ENCODE measurements at places on chromosomes 7 and 10. TPM values are rescaled to one million over a fixed set of nuclear protein-coding genes. Genes with fewer than 3 reads are reported as not detected.

The SYT15B gene
- 0.88 TPM for total RNA-seq

The PODXL gene
- 8.3 TPM for total RNA-seq

The STK31 gene
- 0.16 TPM for total RNA-seq

The MYO3A gene
- 0.20 TPM for total RNA-seq

The SPDYE11 gene
- not detected for total RNA-seq

The MBLAC1 gene
- total RNA-seq, result 1.7 TPM

The AHR gene
- total RNA-seq, result 34.3 TPM

The DDC gene
- not detected for total RNA-seq

The GRID2IP gene
- total RNA-seq, result 0.12 TPM

The GATAD1 gene
- 13.1 TPM for total RNA-seq

The OR9A2 gene
- not detected for total RNA-seq

The PNLIPRP1 gene
- not detected for total RNA-seq

The VIPR2 gene
- total RNA-seq, result 0.04 TPM

The CFAP46 gene
- 0.64 TPM for total RNA-seq

The ACSM6 gene
- total RNA-seq, result not detected

The WEE2 gene
- total RNA-seq, result not detected

The AKR1B15 gene
- total RNA-seq, result 35.1 TPM

The RGR gene
- total RNA-seq, result not detected

The HOXA5 gene
- total RNA-seq, result 5.6 TPM

The ETV1 gene
- 3.3 TPM for total RNA-seq

The TFEC gene
- total RNA-seq, result 0.56 TPM

The HOXA7 gene
- total RNA-seq, result 5.2 TPM

The COL1A2 gene
- total RNA-seq, result 21.9 TPM

The LRRC18 gene
- not detected for total RNA-seq

The NEUROG3 gene
- total RNA-seq, result not detected

The ZNF727 gene
- 0.48 TPM for total RNA-seq

The HELLS gene
- total RNA-seq, result 23.0 TPM

The RBM20 gene
- 3.1 TPM for total RNA-seq

The OGDHL gene
- total RNA-seq, result 0.52 TPM

The MEIG1 gene
- total RNA-seq, result not detected

The CTAGE8 gene
- total RNA-seq, result 1.8 TPM

The SLC25A40 gene
- 13.4 TPM for total RNA-seq

The MEST gene
- total RNA-seq, result 9.5 TPM
